HepG2 (cell line): ENCODE measurements at places on chromosomes 12 and 14.
A peak's percentile ranks its signal among the peaks of the same experiment; 100 is the strongest.

DNA sequence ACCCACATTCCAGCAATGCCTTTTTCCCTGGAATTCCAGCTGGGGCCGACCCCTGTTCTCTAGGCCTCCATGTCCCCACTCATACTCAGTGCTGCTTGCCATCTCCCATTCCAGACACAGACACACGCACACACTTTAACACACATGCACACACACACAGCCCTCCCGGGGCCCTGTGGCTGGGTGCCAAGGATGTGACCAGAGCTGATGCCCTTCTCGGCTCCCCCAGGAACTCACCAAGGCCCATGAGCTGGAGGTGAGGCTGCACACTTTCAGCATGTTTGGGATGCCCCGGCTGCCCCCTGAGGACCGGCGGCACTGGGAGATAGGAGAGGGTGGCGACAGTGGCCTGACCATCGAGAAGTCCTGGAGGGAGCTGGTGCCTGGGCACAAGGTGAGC, 4.3 kb downstream of the PLEKHG6 start:
- H3K4me1 ChIP-seq: peaks cover 31% of the 10 kb centered on the region
- no peak overlapping the region for H3K27ac ChIP-seq
- no peak for DNase-seq
- H3K27me3 ChIP-seq: no peaks in the 10 kb centered on the region
- no peak overlapping the region for H3K4me3 ChIP-seq

GRCh38 chr12:49111206-49111605, 559 bp upstream of the LMBR1L start:
- H3K4me3 ChIP-seq: peak overlapping the region; percentile 75
- H3K36me3 ChIP-seq: peaks cover 6% of the 10 kb centered on the region; the same call in 1 of the 3 replicates
- peaks cover 21% of the 10 kb centered on the region for H3K4me1 ChIP-seq
- peak overlapping the region; percentile 27 for H3K27ac ChIP-seq

GRCh38 chr12:2484141-2484776, 310.5 kb upstream of the FKBP4 start:
- no peak overlapping the region for H3K4me3 ChIP-seq
- no peak overlapping the region for H3K27ac ChIP-seq
- no peaks in the 10 kb centered on the region for H3K4me1 ChIP-seq
- no peaks in the 10 kb centered on the region for H3K36me3 ChIP-seq
- DNase-seq: no peak

- peaks cover 61% of the 10 kb centered on the region for H3K4me1 ChIP-seq
- no peak overlapping the region for H3K4me3 ChIP-seq
- no peaks in the 10 kb centered on the region for H3K27me3 ChIP-seq
- no peaks in the 10 kb centered on the region for H3K36me3 ChIP-seq
- H3K27ac ChIP-seq: no peak overlapping the region
Measured at GRCh38 chr14:63478437-63478852, 64.7 kb downstream of the PPP2R5E start.

DNA sequence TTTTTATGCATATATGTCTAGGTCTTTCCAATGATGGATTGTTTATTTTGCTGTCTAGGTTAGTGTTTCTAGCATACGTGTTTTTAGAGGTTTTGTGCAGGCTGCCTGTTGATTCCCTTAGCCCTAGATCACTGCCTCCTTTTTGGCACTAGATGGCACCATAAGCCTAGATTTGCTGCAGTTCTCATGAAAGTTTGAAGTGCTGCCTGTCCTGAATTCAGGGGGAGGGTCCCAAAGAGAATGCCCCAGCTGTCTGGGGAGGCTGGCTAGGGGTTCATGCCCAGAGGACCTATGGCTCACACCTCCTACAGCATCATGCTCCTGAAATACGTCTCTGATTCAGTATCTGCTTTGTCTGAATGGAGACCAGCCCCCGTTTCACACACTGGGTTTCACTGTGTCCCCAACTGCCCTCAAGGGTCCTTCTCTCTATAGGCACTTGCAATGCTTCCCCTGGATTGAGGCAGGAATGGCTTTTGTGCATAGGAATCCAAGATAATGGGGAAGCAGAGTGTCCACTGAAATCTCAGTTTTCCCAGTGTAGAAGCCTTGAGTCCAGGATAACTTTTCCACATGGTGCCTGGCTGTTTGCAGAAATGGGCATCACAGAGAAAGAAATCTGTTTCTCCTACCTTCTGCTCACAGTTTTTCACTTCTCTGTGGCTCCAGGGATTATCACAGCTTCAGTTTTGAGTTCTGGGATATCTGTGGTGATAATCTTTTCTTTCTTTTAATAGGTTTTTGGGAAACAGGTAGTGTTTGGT, 14.2 kb upstream of the TXNRD1 start:
- H3K4me1 ChIP-seq: no peaks in the 10 kb centered on the region
- no peak overlapping the region for H3K27ac ChIP-seq
- H3K36me3 ChIP-seq: no peaks in the 10 kb centered on the region
- DNase-seq: peak; percentile 55

GRCh38 chr14:71591929-71592328, 340.3 kb upstream of the RGS6 start:
- H3K4me3 ChIP-seq: no peak overlapping the region
- H3K27me3 ChIP-seq: no peaks in the 10 kb centered on the region
- H3K36me3 ChIP-seq: no peaks in the 10 kb centered on the region

DNA sequence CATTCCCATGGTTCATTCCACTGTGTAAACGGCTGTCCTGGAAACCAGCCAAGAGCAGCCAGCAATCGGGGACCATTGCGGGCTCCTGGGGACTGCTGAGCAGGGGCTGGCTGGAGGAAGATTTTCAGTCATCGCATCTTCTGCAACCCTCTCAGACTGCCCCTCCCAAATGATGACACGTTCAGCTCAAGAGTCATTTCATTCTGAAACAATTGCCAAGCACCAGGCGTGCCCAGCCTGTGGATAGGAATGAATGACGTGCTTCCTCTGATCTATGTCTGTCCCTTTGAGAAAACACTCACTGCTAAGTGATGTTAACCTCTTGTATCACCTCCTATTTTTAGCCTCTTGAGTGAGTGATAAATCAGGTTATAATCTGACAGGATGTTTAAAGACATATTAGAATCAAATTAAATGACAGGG, 62.0 kb downstream of the NDUFA12 start:
- no peak overlapping the region for H3K27ac ChIP-seq
- peaks cover 67% of the 10 kb centered on the region for H3K4me1 ChIP-seq
- DNase-seq: no peak
- H3K36me3 ChIP-seq: no peaks in the 10 kb centered on the region
- H3K4me3 ChIP-seq: no peak overlapping the region

DNA sequence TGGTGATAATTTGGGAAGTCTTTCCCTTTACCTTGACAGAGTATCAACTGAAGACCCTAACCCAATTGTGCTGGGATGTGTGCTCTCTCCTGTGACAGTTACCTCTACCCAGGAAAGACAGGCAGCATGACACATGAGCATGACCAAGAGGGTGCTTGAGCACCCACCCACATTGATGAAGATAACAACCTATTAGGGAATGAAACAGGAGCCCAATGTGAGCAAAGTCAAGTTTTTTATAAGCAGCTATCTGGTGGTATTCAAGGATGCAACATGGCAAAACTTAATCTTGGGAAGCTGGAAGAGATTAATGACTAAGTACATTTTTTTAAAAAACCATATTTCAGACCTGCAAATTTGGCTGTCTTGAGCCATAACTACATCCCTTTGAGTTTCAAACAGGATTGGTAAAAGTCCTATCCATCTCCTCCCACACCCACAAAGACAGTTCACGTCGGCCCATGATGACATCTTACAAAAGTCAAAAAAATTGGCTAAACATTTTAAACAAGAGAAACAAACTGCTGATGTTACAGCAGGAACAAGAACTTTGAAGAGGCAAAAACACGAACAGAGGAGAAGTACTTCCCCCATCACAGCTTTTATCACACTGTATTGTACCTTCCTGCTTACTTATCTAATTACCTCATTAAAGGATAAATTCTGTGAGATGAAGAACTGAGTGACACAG, 60.3 kb downstream of the MED13L start:
- no peak overlapping the region for H3K4me3 ChIP-seq
- H3K27ac ChIP-seq: no peak overlapping the region
- DNase-seq: no peak
- no peaks in the 10 kb centered on the region for H3K27me3 ChIP-seq
